ENCODE measurements at places on chromosomes 6 and 20.

GRCh38 chr6:148508401-148509041, 165.9 kb downstream of the SASH1 start:
- peaks cover 32% of the 10 kb centered on the region for H3K27me3 ChIP-seq
- no peaks in the 10 kb centered on the region for H3K4me1 ChIP-seq
- H3K4me3 ChIP-seq = no peak overlapping the region
- no peak overlapping the region for H3K27ac ChIP-seq
- H3K36me3 ChIP-seq = no peaks in the 10 kb centered on the region

GRCh38 chr6:14784596-14785492, 461.0 kb upstream of the JARID2 start:
- H3K4me3 ChIP-seq = peak overlapping the region; percentile 38
- peak overlapping the region; percentile 81 for H3K27ac ChIP-seq
- no peaks in the 10 kb centered on the region for H3K27me3 ChIP-seq
- DNase-seq = peak; percentile 42

- H3K27ac ChIP-seq = no peak overlapping the region
- no peaks in the 10 kb centered on the region for H3K36me3 ChIP-seq
- H3K27me3 ChIP-seq = no peaks in the 10 kb centered on the region
- no peak for DNase-seq
- no peaks in the 10 kb centered on the region for H3K4me1 ChIP-seq
- H3K4me3 ChIP-seq = no peak overlapping the region
These were observed 213.5 kb upstream of the RIMS1 start for GRCh38 chr6:71672876-71673275.

- H3K4me1 ChIP-seq = no peaks in the 10 kb centered on the region
- DNase-seq = no peak
- peaks cover 3% of the 10 kb centered on the region for H3K27me3 ChIP-seq
These were observed 111.8 kb downstream of the TBXT start for GRCh38 chr6:166055801-166056200.

DNA sequence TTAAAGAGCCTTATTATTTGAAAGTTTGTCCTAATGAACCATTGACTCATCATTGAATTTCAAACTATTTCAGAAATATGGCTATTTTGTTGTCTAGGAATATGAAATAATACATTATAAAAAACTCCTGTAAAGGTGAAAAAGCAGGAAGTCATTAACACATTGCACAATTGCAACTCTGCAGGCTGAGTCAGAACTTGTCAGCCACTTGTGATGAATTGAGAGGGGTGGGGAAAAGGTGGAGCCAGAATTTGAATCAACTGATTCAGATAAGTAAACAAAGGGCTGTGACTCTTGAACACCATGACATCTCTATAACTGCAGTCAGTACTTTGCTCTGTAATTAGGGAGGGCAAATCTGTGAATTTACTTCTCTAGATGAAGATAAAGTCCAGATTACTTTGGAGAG, 6.0 kb downstream of the C6orf141 start:
- H3K4me3 ChIP-seq = no peak overlapping the region
- H3K36me3 ChIP-seq = no peaks in the 10 kb centered on the region
- H3K4me1 ChIP-seq = peaks cover 15% of the 10 kb centered on the region
- peak; percentile 39 for DNase-seq
- no peak overlapping the region for H3K27ac ChIP-seq

- H3K27me3 ChIP-seq = peaks cover 2% of the 10 kb centered on the region
- H3K4me1 ChIP-seq = peaks cover 27% of the 10 kb centered on the region
- no peaks in the 10 kb centered on the region for H3K36me3 ChIP-seq
- H3K27ac ChIP-seq = peak within 1 kb of the TSS; percentile 83
These were observed at the start of gene ARHGAP18 for GRCh38 chr6:129709769-129710449. Gene ARHGAP18 (minus strand): TSS chr6:129710177. CDS start chr6:129710136, 41 bp downstream.

DNA sequence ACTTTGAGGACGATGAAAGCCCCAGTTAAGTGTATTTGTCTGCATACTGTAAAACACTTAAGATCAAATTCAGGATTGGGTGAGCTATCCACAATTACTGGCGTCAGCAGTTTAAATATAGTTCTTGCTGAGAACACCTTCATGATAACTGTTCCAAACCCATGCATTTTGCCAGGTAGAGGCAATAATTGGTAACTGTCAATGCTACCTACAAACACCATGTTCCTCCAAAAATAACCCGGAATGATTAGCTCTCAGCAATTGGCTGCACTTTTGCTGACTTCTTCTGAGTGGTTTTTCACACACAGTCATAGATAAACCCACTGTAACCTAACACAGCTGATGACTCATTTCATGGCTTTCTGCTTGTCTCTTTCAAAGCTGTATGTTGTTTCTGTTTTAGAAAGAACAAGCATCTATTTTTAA, 1358.6 kb upstream of the GJE1 start:
- H3K27ac ChIP-seq = no peak overlapping the region
- no peak for DNase-seq
- no peaks in the 10 kb centered on the region for H3K36me3 ChIP-seq
- peaks cover 21% of the 10 kb centered on the region for H3K27me3 ChIP-seq

GRCh38 chr6:26427451-26427809, 12.9 kb upstream of the BTN3A3 start:
- peaks cover 3% of the 10 kb centered on the region for H3K36me3 ChIP-seq
- no peak overlapping the region for H3K27ac ChIP-seq
- DNase-seq = peak; percentile 21
